Hematopoietic multipotent progenitor cell treated with erythropoietin and hydrocortisone succinate and interleukin-3 and kit ligand, for 15 days (in vitro differentiated cells): ENCODE measurements at places on chromosomes 13 and 19.

- DNase-seq = peak; percentile 66
Observed at GRCh38 chr19:46841458-46842083, 9.1 kb downstream of the AP2S1 start.

DNA sequence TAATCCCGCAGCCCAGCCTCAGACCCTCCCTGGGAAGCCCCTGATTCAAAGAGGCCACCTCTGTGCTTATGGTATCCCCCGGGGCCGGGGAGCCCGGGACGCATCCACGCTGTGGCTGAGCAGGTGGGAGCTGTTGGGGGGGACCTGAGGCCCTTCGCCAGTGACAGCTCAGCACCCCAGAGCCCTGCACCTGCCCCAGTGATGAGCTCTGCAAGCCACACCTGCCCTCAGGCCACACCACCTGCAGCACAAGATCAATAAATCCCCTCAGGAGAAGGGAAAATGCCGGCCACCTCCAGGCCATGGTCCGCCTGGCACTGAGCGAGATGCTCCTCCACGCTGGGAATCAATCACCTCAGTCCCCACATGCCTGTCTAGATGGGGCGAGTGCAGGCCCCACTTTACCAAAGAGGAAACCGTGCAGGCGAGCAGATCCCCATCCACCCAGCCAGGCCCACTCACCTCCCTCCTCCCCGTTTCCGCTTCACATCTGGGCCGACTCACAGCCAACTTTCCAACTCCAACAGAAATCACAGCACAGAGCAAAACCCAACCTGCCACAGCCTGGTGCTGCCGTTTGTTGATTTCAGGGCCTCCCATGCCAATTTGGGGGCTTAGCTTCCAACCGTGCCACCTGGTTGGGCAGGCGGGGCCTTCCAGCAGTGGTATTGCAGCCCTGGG, 12.8 kb downstream of the MOB3A start:
- DNase-seq = no peak

DNA sequence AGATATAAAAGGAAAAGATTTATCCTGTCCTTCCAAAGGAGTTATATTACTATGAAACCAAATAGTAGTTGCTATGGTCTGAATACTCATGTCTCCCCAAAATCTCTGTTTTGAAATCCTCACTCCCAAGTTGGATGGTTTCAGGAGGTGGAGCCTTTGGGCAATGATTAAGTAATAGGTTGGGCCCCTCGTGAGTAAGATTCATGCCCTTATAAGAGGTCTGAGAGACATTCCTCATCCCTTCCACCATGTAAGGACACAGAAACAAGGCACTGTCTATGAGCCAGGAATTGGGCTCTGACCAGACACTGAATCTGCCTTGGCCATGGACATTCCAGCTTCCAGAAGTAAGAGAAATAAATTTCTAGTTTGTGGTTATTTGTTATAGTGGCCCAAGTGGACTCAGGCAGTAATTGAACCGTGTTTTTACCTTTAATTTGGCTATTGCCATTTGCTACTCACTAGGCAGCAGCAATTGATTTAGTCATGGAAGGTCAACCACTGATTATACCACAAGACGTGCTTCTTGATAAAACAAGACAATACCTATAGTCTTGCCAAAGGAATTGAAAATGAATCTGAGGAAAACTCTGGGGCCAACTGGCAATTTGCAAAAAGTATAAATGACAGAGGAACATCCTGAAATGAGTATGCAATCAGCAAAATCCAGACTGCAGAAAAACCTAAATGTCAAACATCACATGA, 717.4 kb upstream of the SPRY2 start:
- no peak for DNase-seq

DNA sequence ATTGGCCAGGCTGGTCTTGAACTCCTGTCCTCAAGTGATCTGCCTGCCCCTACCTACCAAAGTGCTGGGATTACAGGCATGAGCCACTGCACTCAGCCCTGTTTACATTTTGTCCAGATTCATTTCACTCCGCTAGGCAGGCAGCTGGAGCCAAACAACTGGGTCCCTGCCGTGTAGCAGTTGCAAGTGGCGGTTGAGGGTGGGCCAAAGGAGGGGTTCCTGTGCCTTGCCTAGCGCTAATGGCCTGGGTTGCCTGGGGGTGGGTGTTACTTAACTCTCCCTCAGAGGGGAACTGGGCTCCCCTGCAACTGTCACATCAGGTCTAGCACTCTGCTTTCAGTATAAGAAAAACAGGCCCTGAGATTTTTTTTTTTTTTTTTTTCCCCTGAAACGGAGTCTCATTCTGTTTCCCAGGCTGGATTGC, 7.4 kb downstream of the ACP5 start:
- no peak for DNase-seq

- DNase-seq = no peak
Observed at GRCh38 chr13:33547035-33547434, 261.5 kb upstream of the STARD13 start.

DNA sequence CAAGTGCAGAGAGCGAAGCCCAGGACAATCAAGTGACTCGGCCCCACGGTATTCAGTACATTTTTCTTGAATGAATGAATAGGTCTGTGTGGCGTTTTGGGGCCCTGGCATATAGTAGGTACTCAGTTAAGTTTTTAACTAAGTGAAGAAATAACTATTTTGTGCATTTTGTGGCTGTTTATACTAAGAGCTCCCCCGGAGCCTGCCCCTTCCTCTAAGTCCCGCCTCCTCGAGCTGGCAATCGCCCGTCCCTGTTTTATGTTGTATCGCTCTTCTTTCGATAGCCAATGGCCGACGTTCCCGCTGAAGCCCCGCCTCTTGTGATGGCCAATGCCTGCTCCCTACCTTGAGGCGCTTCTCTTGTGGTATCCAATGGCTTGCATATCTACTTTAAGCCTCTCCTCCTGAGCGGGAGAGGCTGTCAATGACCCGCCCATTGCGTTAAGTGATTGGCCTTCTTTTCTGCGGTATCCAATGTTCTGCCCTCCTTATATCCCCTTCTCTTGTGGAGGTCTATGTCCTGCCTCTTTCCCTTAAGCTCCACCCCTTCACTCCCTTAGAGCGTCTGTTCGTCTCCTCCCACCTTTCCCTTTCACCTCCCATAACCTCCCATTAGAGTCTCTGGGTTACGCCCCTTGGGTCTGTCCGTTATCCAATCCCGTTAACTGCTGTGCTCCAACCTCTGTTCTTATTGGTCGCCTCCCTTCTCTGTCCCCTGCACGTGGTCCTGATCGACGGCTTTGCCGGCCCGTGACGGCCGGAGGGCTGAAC, 509 bp upstream of the HDGFL2 start:
- DNase-seq = peak; percentile 100

- no peak for DNase-seq
Observed at GRCh38 chr13:54636231-54636630, 1607.6 kb downstream of the OLFM4 start.

GRCh38 chr19:8403098-8403819, 9.8 kb upstream of the MARCHF2 start:
- no peak for DNase-seq

GRCh38 chr13:33197541-33197971, 88.0 kb downstream of the STARD13 start:
- DNase-seq = no peak

DNA sequence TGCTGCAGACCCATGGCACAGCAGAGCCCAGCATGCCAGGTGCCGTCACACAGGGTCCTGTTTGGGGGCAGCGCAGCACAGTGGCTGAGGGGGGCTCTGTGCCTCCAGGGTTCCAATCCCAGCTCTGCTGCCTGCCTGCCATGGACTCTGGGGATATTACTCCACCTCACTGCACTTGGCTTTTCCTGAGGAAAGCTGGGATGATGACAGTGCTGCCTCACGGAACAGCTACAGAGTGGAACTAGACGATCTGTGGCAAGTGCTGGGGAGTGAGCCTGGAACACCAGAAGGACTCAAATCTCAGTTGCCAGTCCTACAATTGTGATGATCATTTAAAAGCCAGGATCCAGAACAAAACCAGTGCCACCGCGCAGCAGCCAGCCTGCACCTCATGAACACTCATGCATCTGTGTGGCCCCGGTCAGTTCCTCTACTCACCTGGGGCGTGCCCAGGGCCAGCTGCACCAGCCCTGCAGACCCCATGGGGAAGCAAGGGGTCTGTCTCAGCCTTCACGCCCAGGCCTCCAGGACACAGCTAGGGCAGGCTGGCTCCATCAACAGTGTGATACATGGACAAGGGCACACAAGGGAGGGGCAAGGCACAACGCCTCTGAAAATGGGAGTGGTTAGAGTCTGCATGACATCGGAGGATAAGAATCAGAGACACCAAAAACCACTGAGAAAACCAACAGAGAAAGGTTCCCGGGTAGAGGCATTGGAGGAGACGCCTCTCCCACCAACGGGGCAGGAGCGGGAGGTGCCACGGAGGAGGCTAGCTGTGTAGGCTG, 55.2 kb downstream of the ATP7B start:
- peak; percentile 74 for DNase-seq

GRCh38 chr19:14363183-14364097, 17.8 kb upstream of the ADGRE5 start:
- no peak for DNase-seq

- DNase-seq = no peak
Observed at GRCh38 chr19:16135430-16136127, 7.9 kb upstream of the HSH2D start.

GRCh38 chr13:21383090-21383489, 76.0 kb downstream of the ZDHHC20 start:
- no peak for DNase-seq

- DNase-seq = no peak
Observed at GRCh38 chr13:66624302-66624701, 605.8 kb downstream of the PCDH9 start.

- no peak for DNase-seq
Observed at GRCh38 chr19:18420930-18421329, 1.7 kb downstream of the SSBP4 start.

- DNase-seq = no peak
Observed at GRCh38 chr19:35088131-35088913, 27.3 kb upstream of the FXYD3 start.

DNA sequence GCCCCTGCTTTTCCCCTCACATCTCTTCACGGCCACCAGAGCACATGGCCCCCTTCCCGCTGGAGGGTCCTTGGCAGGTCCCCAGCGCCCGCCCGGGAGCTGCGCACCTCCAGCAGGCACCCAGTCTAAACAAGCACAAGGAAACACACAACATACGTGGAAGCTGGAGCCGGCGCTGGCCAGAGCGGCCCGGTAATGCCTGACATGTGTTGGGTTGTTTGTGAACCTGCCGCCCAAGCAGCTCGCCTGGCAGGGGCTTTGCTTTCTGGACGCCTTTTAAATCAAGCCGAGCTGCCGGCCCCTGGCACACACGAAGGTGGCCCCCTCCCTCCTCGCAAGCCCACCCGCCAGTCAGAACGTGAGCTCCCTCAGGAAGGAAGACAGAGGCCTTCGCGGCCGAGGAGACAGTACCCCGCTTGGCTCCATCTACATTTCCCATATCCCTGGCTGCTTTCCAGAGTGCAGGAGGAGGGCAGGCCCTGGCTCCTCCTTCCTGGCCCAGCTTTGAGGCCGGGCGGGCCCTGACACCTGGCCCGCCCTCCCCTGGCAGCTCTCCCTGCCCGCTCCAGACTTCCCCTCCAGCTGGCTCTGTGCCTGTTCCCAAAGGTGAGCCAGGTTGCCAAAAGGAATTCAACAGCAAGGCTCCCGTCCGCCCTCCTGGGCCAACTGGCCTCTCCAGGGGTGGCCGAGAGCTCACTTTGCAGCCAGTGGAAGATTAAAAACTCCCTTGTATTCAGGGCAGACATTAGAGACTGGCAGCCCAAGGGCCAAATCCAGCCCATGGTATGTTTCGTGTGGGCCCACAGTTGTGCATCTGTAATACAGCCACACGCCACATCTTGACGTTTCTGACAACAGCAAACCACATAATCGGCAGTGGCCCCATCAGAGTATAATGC, 28.7 kb downstream of the COMP start:
- DNase-seq = no peak

DNA sequence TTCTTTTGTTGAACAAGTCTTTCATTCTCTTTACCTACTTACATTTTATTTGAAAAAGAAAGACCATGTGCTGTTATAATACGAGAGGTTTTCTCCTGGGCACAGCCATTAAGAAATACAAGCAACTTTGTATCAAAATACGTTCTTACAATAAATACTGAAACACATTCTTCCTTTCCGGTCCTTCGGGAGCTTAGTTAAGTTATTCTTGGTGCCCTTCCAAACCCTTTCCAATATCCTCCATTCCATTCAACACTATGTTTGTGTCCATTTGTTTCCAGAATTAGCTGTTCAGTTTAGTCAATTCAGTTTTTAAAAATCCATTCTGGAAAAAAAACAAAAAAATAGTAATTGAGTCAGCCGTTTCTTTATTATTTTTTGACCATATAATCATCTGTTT, 746.8 kb upstream of the SLC10A2 start:
- DNase-seq = no peak

GRCh38 chr13:66927562-66927961, 302.6 kb downstream of the PCDH9 start:
- no peak for DNase-seq

DNA sequence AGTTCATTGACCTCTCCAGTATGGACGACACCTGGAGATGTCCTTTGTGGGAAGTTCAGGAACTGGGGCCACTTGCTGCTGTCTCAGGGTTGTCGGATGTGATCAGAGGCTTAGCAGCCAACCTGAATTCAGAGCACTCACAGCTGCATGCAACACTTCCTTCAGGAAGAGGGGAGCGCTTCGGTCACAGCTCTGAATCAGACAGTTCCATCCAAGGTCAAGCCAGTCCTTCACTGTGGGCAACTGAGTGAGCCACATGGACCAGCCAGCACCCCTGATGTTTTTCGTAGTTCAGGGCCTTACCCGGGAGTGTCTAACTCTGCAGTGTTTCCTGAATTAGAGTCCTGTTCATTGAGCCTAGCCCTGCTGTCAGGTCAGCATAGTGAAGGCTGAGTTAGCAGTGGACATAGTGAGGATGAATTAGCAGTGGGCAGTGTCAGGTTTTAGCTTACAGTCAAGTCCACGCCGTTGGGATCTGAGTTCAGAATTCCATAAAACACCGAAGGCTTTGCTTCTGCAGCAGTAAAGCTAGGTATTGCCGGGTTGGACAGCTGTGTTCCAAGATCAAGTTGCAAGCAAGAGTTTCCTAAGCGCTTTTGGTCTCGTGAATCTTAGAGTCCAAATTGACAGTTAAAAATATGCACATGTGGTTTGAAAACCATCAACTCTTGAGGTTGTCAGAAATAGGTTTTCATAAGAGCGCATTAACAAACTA, 5.1 kb downstream of the ZNF555 start:
- no peak for DNase-seq

- no peak for DNase-seq
Observed at GRCh38 chr13:50675651-50676050, 167.8 kb downstream of the DLEU7 start.

DNA sequence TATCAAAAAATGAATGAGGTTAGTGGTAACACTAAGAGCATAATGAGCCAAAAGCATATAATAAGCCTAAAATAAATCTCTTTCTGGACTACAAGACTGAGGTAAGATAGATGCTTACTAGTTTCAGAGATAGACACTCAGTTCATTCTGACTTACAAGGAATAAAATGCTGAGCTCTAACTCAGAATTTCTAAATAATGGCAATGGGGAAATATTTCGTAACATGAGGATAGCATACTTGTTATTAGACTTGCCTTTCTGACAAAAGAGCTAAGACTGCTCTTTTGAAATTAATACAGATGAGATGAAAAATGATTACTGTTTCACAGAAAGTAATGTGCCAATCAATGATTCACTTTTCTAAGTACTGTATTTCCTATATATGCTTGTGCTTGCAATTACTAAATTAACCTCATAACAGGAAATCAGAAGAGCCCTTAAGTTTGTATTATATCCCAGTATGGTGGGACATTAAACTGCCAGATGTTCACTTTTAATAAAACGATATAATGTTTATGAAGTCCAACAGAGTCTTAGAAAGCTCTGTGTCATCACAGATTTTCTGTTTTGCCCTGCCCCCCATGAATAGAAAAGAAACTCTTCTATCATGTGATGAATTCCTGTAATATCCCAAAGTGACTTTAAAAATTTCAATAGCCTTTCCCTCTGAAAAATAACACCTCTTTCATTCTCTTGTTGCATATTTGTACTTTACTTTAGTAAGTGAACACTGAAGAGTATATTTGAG, 2771.0 kb upstream of the PCDH20 start:
- DNase-seq = no peak
